ENCODE measurements at places on chromosomes 2 and 18. TPM values are rescaled to one million over a fixed set of nuclear protein-coding genes. Genes with fewer than 3 reads are reported as not detected.

The LINC00305 gene
- total RNA-seq = not detected

The CELF4 gene
- not detected for total RNA-seq

The STON1 gene
- total RNA-seq = 27.3 TPM

The TNFAIP6 gene
- 104 TPM for total RNA-seq

The METTL5 gene
- 36.2 TPM for total RNA-seq
